ENCODE measurements at places on chromosomes 7 and 10. TPM values are rescaled to one million over a fixed set of nuclear protein-coding genes. Genes with fewer than 3 reads are reported as not detected.
A peak's percentile ranks its signal among the peaks of the same experiment; 100 is the strongest.

ZNF511 gene
- total RNA-seq, result 20.9 TPM

MOSPD3 gene
- total RNA-seq, result 5.1 TPM

PAX4 gene
- not detected for total RNA-seq

ALOX5 gene
- not detected for total RNA-seq

DNA sequence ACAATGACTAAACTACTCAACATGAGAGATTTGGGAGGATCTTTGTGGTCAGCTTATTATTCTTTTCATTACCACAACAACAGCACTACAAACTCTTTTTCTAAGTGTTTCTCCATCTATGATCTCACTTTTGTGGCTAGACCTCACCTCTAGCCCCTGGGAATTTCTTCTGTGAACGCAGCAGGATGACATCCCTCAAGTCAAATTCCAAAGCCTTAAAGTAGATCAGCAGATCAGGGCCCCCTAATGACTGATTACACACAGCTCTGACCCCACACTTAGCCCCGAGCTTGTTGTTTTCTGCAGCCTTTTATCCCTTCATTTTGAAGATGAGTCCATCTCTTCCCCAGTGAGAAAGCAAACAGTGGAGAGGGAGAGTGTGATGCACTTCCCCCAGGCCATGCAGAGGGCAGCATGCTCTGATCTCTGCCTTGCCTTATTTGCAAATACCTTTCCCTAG lies 27.3 kb downstream of the TFAM start:
- peaks cover 27% of the 10 kb centered on the region for H3K4me1 ChIP-seq
- peak; percentile 74 for DNase-seq
- no peaks in the 10 kb centered on the region for H3K36me3 ChIP-seq
- no peaks in the 10 kb centered on the region for H3K27me3 ChIP-seq
- H3K27ac ChIP-seq, result peak overlapping the region; percentile 14
- H3K4me3 ChIP-seq, result no peak overlapping the region

- no peaks in the 10 kb centered on the region for H3K36me3 ChIP-seq
- no peak for DNase-seq
- no peak overlapping the region for H3K27ac ChIP-seq
- peaks cover 2% of the 10 kb centered on the region for H3K4me1 ChIP-seq
These were observed 24.9 kb upstream of the INSYN2A start for GRCh38 chr10:127221281-127221680.

GRCh38 chr7:45586542-45587520 lies 12.7 kb downstream of the ADCY1 start:
- no peak overlapping the region for H3K4me3 ChIP-seq
- no peak overlapping the region for H3K27ac ChIP-seq
- no peaks in the 10 kb centered on the region for H3K27me3 ChIP-seq
- no peak for DNase-seq

DNA sequence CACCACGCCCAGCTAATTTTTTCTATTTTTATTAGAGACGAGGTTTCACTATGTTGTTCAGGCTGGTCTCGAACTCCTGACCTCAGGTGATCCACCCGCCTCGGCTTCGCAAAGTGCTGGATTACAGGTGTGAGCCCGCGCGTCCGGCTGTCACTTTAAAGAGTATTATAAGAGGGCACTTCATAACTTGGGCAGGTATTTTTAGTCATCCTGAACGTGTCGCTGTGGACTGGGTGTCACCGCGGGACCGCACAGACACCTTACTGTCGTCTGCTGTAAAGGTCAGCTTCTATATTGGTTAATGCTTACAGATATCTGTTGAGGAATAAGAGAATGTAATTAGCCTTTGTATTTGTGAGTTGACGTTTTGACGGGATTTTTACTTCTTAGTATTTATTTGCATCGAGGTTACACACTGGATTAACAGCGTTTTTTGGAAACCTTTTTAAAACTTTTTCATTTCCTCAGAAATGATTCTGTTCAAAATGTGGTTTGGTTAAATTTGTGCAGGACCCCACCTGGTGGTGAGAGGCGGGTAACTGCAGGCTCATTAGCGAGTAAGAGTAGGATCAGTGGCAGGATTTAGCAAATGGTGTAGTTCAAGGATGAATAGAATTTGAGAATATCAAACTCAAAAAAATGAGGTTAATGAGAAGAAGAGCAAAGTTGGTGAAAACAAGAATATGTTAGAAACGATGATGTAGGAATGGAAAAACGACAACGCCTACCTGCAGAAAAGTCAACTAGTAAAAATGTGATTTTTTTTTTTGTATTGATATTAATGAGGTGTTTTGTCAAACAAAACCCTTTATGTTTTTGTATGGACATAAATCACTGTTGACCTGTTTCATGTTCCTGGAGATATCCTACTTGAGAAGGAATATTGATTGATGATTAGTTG lies 3.2 kb downstream of the DNAJB6 start:
- H3K4me3 ChIP-seq, result peak overlapping the region; percentile 1
- peaks cover 15% of the 10 kb centered on the region for H3K4me1 ChIP-seq
- H3K27me3 ChIP-seq, result no peaks in the 10 kb centered on the region
- H3K27ac ChIP-seq, result no peak overlapping the region

GRCh38 chr7:15628876-15629275 lies 57.6 kb downstream of the MEOX2 start:
- peaks cover 38% of the 10 kb centered on the region for H3K4me1 ChIP-seq
- peak overlapping the region; percentile 58 for H3K27ac ChIP-seq
- no peaks in the 10 kb centered on the region for H3K36me3 ChIP-seq
- H3K27me3 ChIP-seq, result no peaks in the 10 kb centered on the region

DNA sequence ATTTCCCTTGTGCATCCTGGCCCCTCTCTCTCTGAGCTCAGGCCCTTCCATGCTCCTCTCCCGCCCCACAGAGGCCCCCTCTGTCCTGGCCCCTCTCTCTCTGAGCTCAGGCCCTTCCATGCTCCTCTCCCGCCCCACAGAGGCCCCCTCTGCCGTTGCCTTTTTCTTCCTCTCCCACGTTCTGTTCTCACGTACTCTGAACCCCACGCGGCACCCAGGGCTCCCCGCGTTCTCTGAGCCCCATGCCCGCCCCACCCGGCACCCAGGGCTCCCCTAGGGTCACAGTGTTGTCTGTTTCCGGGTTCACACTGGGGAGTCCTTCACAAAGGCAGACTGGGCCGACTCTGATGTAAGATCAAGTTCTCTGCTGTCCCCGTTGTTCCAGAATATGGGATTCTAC lies 336.8 kb downstream of the DNAJB6 start:
- H3K4me3 ChIP-seq, result no peak overlapping the region
- H3K27ac ChIP-seq, result no peak overlapping the region
- H3K27me3 ChIP-seq, result no peaks in the 10 kb centered on the region
- H3K36me3 ChIP-seq, result no peaks in the 10 kb centered on the region

- DNase-seq, result no peak
- no peaks in the 10 kb centered on the region for H3K27me3 ChIP-seq
- H3K4me1 ChIP-seq, result no peaks in the 10 kb centered on the region
- H3K36me3 ChIP-seq, result peaks cover 5% of the 10 kb centered on the region
These were observed 93.5 kb downstream of the AKAP9 start for GRCh38 chr7:92034116-92034515.

- H3K4me3 ChIP-seq, result no peak overlapping the region
- H3K27ac ChIP-seq, result no peak overlapping the region
- peaks cover 76% of the 10 kb centered on the region for H3K36me3 ChIP-seq
- no peaks in the 10 kb centered on the region for H3K27me3 ChIP-seq
These were observed 135.1 kb downstream of the ZMIZ1 start for GRCh38 chr10:79203833-79204232.

GRCh38 chr10:6211671-6212635 lies 9.2 kb downstream of the PFKFB3 start:
- H3K4me3 ChIP-seq, result no peak overlapping the region
- peaks cover 18% of the 10 kb centered on the region for H3K36me3 ChIP-seq
- peak; percentile 71 for DNase-seq
- no peaks in the 10 kb centered on the region for H3K27me3 ChIP-seq
- H3K4me1 ChIP-seq, result no peaks in the 10 kb centered on the region
